ENCODE measurements at places on chromosomes 16 and 17.

- DNase-seq: peak; percentile 89
Measured at GRCh38 chr17:8153957-8154607, 1.9 kb upstream of the PER1 start.

DNA sequence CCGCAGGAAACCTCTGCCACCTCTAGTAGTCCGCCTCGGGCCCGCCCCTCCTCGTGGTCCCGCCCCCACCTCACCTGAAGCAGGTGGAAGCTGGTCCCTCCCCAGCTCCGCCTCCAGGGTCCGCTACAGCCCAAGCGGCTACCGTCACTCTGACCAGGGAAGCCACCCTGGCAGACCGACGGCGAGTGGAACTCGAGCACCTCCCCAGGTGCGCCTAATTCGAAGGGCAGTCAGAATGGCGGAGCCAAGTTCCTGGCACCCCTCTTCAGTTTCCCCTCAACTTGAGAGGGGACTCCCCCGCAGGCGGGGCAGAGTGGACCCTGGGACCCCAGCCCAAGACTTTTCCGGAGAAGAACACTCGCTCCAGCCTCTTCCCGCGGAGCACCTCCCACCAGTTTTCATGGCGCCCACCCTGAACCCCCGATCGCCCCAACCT is 507 bp downstream of the FHOD1 start:
- DNase-seq: no peak

DNA sequence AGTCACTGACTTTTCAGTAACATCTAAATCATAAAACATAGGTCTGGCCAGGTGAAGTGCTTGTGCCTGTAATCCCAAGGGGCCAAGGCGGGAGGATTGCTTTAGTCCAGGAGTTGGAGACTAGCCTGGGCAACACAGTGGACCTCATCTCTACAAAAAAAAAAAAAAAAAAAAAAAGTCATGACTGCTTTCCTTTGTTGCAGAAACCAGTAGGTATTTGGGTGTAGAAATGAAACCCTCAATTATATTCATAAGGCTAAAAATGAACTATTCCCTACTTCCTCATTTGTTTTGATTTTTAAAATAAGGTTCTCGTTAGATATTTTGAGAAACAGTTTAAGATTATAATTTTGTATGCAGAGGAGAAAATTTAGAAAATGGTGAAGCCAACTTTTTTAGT is 26.0 kb downstream of the PITPNC1 start:
- no peak for DNase-seq

DNA sequence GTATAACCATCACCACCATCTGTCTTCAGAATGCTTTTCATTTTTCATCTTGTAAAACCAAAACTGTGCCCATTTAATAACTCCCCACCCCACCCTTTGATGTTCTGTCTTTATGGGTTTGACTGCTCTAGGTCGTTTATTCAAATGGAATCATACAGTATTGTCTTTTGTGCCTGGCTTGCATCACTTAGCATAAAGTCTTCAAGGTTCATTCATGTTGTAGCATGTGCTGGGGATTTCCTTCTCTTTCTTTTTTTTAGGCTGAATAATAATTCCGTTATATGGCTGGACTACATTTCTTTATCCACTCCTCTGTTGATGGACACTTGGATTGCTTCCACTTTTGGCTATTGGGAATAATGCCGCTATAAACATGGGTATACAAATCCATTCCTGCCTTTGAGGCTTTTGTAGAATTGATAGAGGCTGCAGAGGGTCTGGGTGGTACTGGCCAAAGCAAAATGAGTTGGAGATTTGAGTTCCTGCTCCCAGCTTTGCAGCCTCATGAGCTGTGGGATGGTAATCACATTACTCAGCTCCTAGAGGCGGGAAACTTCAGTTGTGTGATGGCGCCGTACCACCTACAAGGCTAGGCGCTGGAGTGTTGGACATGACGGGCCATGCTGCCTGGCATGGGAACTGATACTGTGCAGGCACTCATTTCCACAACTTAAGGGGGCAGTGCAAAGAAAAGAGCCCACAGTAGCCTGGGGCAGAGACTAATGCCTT is 64.8 kb downstream of the CLEC16A start:
- no peak for DNase-seq

GRCh38 chr16:88387941-88388627 is 5.3 kb downstream of the ZNF469 start:
- DNase-seq: no peak

DNA sequence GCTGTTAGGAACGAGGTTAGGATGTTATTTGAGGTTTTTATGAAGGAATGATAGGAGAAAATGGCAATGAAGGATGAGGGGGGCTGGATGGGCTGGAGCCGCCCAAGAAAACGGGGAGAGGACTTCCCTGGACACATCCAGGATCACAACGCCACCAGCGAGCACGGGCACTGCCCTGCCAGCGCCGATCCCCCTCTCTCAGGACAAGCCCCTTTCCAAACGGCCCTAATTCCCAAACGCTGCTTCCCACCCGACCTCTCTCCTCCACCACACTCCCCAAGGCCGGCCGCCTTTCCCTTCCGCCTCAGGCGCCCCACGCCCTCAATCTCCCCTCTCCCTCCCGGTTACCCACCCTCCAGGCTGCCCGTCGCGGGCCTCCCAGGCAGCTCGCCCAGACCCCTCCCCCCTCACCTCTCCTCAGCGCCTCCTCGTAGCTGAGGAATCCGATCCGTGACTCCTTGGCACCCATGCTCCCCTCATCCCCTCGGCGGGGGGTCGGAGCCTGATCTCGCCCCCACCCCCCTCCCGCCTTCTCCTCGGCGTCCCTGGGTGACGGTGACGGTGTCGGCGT is 377 bp downstream of the USP32 start:
- no peak for DNase-seq

DNA sequence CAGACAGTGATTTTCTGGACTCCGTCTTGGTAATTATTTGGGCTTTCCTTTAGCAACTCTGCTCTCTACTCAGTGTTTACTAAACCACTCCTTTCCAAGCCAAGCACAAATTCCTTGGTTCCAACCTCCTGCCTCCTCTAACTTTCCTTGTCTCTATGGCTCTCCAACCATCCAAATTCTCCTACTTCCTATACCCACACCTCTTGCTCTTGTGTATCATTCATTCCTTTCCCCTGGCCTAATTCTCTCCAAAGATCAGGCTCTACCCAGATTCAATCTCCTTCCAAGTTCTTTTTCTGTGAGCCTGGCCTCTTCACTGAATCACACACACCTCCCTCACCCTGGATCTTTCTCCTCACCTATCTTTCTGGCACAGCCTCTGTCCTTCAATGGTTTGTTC is 1.1 kb downstream of the NEURL4 start:
- no peak for DNase-seq

GRCh38 chr16:12304861-12305596 is 328.5 kb downstream of the SNX29 start:
- DNase-seq: no peak

- DNase-seq: no peak
Measured at GRCh38 chr16:89842471-89843408, 14.5 kb downstream of the SPIRE2 start.

GRCh38 chr17:78108726-78109488 is 19.6 kb downstream of the TMC6 start:
- no peak for DNase-seq

- no peak for DNase-seq
Measured at GRCh38 chr17:68456339-68457167, 743 bp downstream of the WIPI1 start.

DNA sequence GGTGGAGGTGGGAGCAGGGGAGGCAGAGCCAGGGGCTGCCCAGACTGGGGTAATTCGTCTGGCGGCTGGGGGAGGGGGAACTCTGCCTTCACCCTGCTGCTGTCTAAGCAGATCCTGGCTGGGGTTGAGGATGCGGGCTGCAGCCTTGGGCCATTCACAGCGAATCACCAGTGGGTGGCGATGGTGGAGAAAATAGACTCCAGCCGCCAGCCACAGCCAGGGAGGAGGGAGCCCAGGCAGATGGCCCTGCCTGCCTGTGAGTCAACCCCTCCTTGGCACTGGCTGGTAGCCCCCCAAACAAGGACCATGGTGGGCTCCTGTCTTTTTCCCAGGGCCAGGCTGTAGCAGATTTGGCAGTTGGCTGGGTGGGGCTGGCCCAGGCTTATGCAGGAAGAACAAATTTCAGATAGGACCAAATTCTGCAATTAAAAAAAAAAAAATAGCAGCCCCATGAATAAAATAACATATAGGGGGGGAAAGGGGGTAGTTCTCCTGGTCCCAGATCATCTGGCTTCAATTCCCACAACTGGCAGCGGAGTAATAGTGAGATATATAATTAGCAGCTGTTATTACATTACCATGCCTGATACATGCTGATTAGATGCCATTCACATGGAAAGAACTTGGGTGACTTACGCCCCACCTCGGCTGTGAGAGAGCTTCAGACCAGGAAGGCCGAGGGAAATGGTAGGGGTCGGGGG is 41.5 kb upstream of the CDH5 start:
- DNase-seq: peak; percentile 63

DNA sequence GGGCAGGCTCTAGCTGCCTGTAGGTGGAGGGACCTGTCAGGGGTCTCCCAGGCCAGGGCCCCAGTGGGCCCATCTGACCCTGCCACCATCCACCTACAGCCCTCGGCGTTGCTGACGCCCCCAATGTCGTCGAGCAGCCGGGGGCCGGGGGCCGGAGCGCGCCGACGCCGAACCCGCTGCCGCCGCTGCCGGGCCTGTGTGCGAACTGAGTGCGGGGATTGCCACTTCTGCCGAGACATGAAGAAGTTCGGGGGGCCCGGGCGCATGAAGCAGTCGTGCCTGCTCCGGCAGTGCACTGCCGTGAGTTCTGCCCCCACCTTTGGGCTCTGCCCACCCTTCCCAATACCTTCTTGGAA is 2.2 kb downstream of the FBXL19 start:
- DNase-seq: no peak

GRCh38 chr16:48503336-48503735 is 106.6 kb downstream of the N4BP1 start:
- DNase-seq: no peak

DNA sequence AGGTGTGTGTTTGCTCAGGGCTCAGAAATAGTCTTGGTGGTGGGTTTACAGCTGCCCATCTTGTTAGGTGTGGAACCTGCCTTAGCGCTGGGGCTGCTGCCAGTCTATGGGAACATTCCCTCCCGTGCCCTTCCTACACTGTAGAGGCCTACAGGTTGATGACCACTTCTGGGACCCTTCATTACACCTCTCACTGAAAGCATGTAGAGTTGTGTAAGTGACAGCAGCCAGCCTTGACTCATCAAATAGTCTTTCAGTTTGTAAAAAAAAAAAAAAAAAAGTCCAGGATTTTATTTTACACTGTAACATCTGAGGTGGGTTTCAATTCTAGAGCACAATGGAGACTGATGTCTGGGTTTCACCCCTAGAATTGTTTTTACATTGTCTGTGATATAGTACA is 193.9 kb downstream of the SPECC1 start:
- no peak for DNase-seq

DNA sequence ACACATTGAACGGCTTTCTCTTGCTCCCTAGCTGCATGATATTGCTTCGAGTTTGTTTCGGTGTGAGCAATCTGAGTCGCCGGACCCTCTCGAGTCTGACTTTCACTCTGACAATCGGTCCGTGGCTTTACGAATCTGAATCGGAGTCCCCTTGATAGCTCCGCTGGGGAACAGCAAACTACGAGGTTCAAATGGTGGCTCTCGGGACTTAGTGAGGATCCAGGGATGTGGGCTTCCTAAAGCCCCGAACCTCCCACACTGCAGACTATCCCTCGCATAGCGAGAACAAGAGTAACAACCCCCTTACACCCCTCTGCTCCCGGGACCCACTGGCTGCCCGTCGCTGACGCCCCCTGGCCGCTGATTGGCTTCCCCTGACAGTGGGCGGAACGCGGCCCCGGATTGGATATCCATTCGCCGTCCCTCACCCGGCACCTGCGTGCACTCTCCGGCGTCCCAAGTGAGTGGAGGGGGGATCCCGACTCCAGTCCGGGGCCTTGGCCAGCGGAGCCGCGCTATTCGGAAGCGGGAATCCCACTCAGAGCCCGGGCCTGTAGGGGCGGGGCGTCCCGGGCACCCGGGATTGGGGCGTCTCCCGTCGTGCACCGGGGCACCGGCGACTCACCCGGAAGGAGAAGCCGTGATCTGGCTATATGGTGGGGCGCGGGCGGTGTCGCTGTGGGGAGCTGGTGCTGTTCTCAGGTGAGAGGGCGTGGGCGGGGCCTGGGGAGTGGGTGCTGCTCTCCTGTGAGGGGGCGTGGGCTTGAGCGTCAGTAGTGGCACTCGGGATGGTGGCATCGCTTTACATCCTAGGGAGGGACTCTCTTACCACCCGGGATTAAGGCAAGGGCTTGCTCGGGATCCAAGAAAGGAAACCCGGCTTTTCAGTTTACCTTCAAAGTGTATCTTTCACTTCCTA is at the start of gene SNX11:
Gene SNX11, plus strand, starts transcription at position 630 of the 919 bp plus-strand sequence. CDS start 4,278 bp downstream, outside the sequence.
- peak; percentile 94 for DNase-seq

DNA sequence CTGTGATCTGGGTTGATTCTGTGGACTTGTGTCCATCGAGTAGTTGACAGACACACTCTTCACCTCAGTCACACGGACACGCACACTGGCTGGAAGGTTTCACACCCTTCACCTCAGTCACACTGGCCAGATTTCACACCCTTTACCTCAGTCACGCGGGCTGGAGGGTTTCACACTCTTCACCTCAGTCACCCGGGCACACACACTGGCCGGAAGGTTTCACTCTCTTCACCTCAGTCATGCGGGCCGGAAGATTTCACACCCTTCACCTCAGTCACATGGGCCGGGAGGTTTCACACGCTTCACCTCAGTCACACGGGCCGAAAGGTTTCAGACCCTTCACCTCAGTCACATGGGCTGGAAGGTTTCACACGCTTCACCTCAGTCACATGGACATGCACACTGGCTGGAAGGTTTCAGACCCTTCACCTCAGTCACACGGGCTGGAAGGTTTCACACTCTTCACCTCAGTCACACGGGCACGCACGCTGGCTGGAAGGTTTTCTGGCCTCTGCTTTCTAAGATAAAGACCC is 96.2 kb downstream of the PGS1 start:
- DNase-seq: no peak

GRCh38 chr16:79150632-79151310 is 449.8 kb downstream of the MAF start:
- no peak for DNase-seq

DNA sequence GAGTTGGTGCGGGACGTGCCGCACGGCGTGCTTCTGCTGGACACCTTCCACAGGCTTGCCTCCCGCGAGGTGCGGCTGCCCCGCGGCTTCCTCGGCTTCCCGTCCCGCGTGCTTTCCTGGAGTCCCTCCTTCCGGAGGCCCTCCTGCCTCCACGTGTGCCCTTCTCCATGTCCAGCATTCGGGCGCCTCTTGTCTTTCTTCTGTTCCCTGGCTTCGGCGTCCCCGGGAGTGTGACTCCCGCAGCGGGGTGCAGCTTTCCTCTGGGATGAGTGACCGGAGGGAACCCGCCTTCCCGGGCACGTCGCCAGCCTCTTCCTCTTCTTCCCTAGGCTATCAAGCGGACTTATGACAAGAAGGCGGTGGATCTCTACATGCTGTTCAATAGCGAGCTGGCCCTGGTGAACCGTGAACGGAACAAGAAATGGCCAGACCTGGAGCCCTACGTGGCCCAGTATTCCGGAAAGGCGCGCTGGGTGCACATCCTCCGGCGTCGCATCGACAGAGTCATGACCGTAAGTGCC is 23.0 kb downstream of the DNAH2 start:
- no peak for DNase-seq

Measured in Karpas-422 (cell line).